ENCODE measurements at places on chromosomes 16 and 17. TPM values are rescaled to one million over a fixed set of nuclear protein-coding genes. Genes with fewer than 3 reads are reported as not detected.
A peak's percentile ranks its signal among the peaks of the same experiment; 100 is the strongest.

DNA sequence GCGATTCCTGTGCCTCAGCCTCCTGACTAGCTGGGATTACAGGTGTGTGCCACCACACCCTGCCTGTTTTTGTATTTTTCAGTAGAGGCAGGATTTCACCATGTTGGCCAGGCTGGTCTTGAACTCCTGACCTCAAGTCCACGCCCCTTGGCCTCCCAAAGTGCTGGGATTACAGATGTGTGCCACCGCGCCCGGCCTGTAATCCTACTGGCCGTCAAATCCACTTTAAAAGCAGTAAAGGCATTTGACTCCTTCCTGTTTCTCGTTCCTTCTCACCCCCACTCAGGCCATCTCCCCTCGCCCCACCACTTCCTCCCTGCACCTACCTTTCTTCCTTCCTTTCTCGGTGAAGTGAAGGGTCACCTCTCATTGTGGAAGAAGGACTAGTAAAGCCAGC lies 69.4 kb upstream of the CREBBP start:
- H3K4me1 ChIP-seq = no peaks in the 10 kb centered on the region
- no peak overlapping the region for H3K27ac ChIP-seq
- no peak for DNase-seq
- H3K36me3 ChIP-seq = no peaks in the 10 kb centered on the region
- no peaks in the 10 kb centered on the region for H3K27me3 ChIP-seq

- DNase-seq = no peak
- no peaks in the 10 kb centered on the region for H3K4me1 ChIP-seq
- no peaks in the 10 kb centered on the region for H3K27me3 ChIP-seq
These were observed 18.5 kb upstream of the NTN1 start for GRCh38 chr17:9002606-9003354.

Gene TMC7
- 4.0 TPM for total RNA-seq

Gene GID4
- 12.7 TPM for total RNA-seq

- DNase-seq = no peak
- H3K4me1 ChIP-seq = peaks cover 10% of the 10 kb centered on the region
- H3K4me3 ChIP-seq = no peak overlapping the region
- H3K27ac ChIP-seq = no peak overlapping the region
- no peaks in the 10 kb centered on the region for H3K36me3 ChIP-seq
These were observed 13.4 kb downstream of the ADGRG5 start for GRCh38 chr16:57555831-57556230.

- H3K36me3 ChIP-seq = peaks cover 1% of the 10 kb centered on the region
- no peaks in the 10 kb centered on the region for H3K27me3 ChIP-seq
- no peaks in the 10 kb centered on the region for H3K4me1 ChIP-seq
- peak overlapping the region; percentile 90 for H3K27ac ChIP-seq
- no peak for DNase-seq
- peak overlapping the region; percentile 93 for H3K4me3 ChIP-seq
These were observed 557 bp upstream of the LUC7L start for GRCh38 chr16:229731-230281.

Data from Caco-2 (cell line).